Lower lobe of right lung (tissue), 2 donors: ENCODE measurements at places on chromosomes 12 and 14. TPM values are rescaled to one million over a fixed set of nuclear protein-coding genes. Genes with fewer than 3 reads are reported as not detected.

GRCh38 chr14:55440385-55440784 lies at the start of gene TBPL2:
TSS of gene TBPL2 (minus strand) at chr14:55440616. CDS start at chr14:55440449, 167 bp downstream.
- H3K36me3 ChIP-seq = no peaks in the 10 kb centered on the region
- no peak within 1 kb of the TSS for H3K27ac ChIP-seq
- H3K4me1 ChIP-seq = no peaks in the 10 kb centered on the region

GRCh38 chr12:121444842-121445202 lies 44.9 kb downstream of the RNF34 start:
- no peak overlapping the region for H3K4me3 ChIP-seq
- no peaks in the 10 kb centered on the region for H3K27me3 ChIP-seq
- no peak overlapping the region for H3K27ac ChIP-seq
- no peaks in the 10 kb centered on the region for H3K4me1 ChIP-seq
- DNase-seq = no peak

GRCh38 chr14:48331421-48331820 lies 656.0 kb upstream of the MDGA2 start:
- no peaks in the 10 kb centered on the region for H3K4me1 ChIP-seq
- no peaks in the 10 kb centered on the region for H3K36me3 ChIP-seq
- no peak overlapping the region for H3K4me3 ChIP-seq
- H3K27me3 ChIP-seq = no peaks in the 10 kb centered on the region
- DNase-seq = no peak
- H3K27ac ChIP-seq = no peak overlapping the region

GRCh38 chr14:58752771-58753201 lies 115.0 kb downstream of the DACT1 start:
- no peaks in the 10 kb centered on the region for H3K27me3 ChIP-seq
- peak; percentile 88 for DNase-seq
- H3K4me1 ChIP-seq = peaks cover 50% of the 10 kb centered on the region
- H3K36me3 ChIP-seq = no peaks in the 10 kb centered on the region
- no peak overlapping the region for H3K4me3 ChIP-seq

- DNase-seq = no peak
- no peak overlapping the region for H3K27ac ChIP-seq
- no peaks in the 10 kb centered on the region for H3K27me3 ChIP-seq
Observed at GRCh38 chr12:11460343-11461023, 65.1 kb upstream of the PRB2 start.

DNAJC22 gene
- 0.18 TPM for total RNA-seq

DNA sequence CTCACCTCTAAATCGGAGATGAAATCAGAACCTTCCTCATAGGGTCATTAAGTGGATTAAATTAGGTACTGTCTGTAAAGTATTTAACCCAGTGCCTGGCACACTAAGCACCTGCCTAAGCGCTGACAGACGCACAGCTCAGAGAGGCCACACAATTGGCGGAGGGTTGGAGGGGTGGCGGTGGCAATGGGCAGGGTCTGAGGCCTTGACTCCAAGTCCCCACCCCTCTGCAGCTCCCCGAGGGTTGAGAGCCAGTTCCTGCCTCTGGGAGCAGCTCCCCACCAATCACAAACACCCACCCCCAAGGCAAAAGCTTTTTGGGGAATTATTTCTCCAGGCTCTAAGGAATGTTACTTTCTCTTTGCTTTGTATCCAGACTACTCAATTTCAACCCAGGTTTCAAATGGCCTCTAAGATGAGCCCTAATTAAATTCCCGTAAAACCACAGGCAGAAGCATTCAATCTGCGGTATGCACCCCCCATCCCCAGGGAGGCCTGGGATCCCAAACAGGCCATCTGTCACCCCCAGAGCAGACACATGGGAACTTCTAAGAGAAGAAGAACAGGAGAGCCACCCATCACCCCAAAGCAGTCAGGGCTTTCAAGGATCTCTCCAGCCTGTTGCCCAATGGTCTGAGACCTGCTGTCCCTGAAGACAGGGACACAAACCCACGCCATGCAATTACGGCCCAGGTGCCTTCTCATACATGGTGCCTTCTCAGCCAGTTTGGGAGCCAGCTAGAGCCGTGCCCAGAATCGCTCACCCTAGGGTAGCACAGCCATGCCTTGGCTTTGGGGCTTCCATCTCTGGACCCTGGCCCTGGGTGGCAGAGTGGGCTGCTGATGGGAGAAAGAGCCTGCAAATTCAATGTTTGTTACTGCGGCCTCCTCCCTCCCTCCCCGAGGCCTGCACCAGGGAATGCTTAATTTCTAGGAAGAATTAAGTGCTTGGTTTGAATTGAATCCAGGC lies 66.1 kb downstream of the CHGA start:
- H3K4me1 ChIP-seq = peaks cover 18% of the 10 kb centered on the region
- no peaks in the 10 kb centered on the region for H3K27me3 ChIP-seq
- peaks cover 7% of the 10 kb centered on the region for H3K36me3 ChIP-seq
- no peak overlapping the region for H3K27ac ChIP-seq

- DNase-seq = no peak
- H3K27me3 ChIP-seq = no peaks in the 10 kb centered on the region
- no peaks in the 10 kb centered on the region for H3K36me3 ChIP-seq
Observed at GRCh38 chr14:91847693-91848092, 19.6 kb downstream of the TC2N start.

DNA sequence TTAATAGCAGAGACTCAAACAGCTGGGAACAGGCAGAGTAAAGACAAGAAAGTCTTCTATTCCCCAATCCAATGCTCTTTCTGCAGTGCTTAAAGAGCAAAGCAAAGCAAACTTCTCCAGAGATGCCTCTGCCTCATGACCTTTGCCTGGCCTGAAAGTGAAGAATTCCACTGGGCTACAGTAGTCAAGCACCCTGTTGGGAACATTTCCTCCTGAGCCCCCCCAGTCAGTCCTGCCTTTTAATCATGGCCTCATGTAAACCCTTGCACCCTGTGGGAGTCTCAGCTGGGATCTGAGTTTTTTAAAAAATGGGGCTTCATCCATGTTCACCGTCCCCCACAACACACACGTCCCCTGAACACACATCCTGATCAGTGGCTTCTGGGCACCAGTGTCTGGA lies 62.7 kb upstream of the TSPAN11 start:
- no peak overlapping the region for H3K27ac ChIP-seq
- no peak for DNase-seq
- no peaks in the 10 kb centered on the region for H3K27me3 ChIP-seq
- H3K4me3 ChIP-seq = no peak overlapping the region
- H3K4me1 ChIP-seq = no peaks in the 10 kb centered on the region
- H3K36me3 ChIP-seq = no peaks in the 10 kb centered on the region

- H3K27me3 ChIP-seq = no peaks in the 10 kb centered on the region
- H3K36me3 ChIP-seq = peaks cover 11% of the 10 kb centered on the region
- H3K4me1 ChIP-seq = peaks cover 11% of the 10 kb centered on the region
- no peak for DNase-seq
- H3K4me3 ChIP-seq = no peak overlapping the region
- H3K27ac ChIP-seq = no peak overlapping the region
Observed at GRCh38 chr12:47843226-47843980, 23.7 kb upstream of the HDAC7 start.

MAP3K9 gene
- 9.4 TPM for total RNA-seq

APOF gene
- not detected for total RNA-seq

DNA sequence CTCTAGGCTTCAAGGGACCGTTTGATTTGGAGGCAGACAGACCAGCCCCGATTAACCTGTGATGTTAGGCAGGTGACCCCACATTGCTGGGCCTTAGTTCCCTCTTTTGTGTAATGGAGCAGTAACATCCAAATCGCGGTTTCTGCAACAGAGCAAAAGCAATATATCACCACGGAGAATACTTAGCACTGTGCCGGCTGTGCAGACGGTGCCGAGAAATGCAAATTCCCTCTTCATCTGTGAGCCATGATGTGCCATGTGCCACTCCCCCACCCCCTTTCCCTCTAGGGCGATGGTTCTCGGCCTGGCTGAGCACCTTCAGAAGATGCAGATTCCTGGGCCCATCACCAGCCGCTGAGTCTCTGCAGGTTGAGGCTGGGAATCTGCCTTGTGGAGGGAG lies 10.9 kb downstream of the BCL7A start:
- peaks cover 9% of the 10 kb centered on the region for H3K4me1 ChIP-seq
- no peak overlapping the region for H3K27ac ChIP-seq

ERBB3 gene
- 80.5 TPM for total RNA-seq

ANKRD33 gene
- not detected for total RNA-seq

EPS8 gene
- 72.8 TPM for total RNA-seq

KIF26A gene
- 4.4 TPM for total RNA-seq

- H3K4me3 ChIP-seq = no peak overlapping the region
- H3K27ac ChIP-seq = peak overlapping the region; percentile 78
- DNase-seq = no peak
Observed at GRCh38 chr12:52924764-52925716, 20.2 kb upstream of the KRT8 start.
